H54 (cell line): ENCODE measurements at places on chromosomes 6 and 20.

GRCh38 chr6:10565913-10566312 lies 44.8 kb downstream of the GCNT2 start:
- no peak for DNase-seq

GRCh38 chr6:52588087-52588709 lies 11.3 kb upstream of the TRAM2 start:
- no peak for DNase-seq

- no peak for DNase-seq
These were observed 39.4 kb downstream of the HFE start for GRCh38 chr6:26126394-26127235.

GRCh38 chr6:143262859-143263258 lies 187.6 kb downstream of the ADAT2 start:
- no peak for DNase-seq

DNA sequence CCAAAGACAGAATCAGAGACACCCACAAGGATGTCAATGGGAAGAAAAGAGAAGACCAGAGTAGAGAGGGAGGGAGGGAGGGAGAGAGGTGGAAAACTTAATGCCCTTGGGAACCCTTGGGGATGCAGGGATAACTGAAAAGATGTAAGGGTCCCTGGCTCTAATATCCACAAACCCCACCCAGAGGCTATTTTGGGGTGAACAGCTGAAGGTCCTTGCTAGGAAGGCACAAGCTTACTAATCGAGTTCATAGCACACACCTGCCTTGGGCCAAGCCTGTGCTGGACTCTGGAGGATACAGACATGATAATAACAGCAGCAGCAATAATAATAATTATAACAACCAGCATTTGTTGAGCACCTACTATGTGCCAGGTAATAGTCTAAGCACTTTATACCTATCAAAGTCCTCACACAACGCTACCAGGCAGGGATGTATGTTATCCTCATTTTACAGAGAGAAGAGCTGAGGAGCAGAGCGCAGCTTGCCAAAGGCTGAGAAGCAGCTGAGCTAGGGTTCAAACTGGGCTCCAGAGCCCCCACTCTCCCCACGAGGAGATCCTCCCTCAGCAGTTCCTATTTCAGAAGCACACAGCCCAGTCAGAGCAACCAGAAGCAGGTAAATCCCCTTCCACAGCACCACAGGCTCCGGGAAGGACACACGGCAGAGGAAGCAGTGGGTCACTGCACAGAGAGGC lies 174.2 kb downstream of the ANKRD60 start:
- DNase-seq = no peak

DNA sequence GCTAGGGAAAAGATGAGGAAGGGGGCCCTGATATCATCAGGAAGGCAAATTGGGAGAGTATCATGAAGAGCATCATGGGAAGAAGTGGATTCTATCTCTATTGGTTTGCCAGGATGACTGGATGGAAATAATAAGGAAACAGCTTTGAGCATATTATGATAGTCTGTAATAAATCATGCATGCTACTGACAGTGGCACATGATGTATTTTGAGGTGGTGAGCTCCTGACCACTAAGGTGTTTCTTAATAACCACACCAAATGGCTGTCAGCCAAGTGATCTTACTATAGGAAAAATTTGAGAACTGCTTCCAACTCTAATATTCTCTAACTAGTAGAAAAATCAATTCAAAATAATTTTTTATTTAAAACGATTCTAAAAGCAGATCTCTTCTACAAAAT lies 548.4 kb upstream of the JAG1 start:
- DNase-seq = no peak

- no peak for DNase-seq
These were observed 59.4 kb downstream of the GNAS-AS1 start for GRCh38 chr20:58791286-58791685.

- DNase-seq = no peak
These were observed 109.4 kb downstream of the TBXT start for GRCh38 chr6:166058064-166058739.

DNA sequence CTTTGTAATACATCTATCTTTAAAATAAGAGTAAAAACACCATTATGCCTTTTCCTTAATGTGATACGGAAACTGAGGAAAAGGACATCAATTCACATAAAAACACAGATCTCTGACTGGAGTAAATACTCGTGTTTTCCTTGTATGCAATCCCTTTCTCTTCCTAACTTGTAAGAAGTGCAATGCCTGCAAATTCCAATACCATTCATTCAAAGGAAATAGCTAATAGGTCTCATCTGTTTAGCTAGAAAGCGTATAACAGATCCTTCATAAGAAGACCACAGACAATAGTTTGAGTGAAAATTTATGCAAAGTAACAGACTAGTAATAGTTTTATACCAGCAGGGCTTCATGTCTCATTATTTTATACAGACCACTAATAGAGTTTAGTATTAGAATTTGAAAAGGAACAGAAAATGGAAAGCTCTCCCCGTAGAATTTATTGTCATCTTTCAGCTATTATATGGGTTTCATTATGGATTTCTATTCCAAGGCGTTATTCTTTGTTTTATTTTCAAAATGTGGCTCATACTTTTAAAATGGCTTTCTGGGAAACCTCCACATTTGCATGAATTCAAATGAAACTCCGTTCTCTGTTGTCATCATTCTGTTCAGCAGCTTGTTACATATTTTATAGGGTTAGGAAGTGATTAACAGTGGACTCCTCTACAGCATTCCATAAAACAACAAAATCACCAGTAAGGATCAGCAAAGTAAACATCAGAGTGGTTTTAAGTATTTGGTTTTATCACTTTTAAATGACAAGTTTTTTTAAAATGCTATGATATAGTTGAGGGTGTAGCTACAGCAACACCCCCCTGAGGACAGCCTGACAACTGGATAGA lies 186.7 kb downstream of the BTBD9 start:
- DNase-seq = no peak

- peak; percentile 52 for DNase-seq
These were observed 13.3 kb downstream of the GRM4 start for GRCh38 chr6:34132486-34133185.

DNA sequence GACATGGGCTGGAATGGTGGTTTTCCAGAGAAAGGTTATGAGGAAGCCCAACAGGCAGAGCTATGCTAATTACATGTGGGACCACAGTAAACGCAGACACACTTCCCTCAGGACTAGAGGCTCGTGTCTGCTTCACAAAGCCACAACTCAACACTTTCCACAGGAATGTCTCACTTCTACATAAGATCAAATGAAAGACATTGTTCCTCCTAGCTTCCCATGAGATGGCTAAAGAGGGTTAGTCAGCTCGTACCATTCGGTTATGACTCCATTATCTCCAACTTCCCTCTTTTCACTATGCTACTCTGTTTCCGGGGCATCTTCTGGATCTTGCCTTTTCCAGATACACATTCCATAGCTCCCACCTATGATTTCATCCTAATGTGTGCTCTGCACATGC lies 29.1 kb upstream of the ZC3H12D start:
- DNase-seq = no peak
